Lower lobe of right lung (tissue), 2 donors: ENCODE measurements at places on chromosomes 4 and X.
A peak's percentile ranks its signal among the peaks of the same experiment; 100 is the strongest.

DNA sequence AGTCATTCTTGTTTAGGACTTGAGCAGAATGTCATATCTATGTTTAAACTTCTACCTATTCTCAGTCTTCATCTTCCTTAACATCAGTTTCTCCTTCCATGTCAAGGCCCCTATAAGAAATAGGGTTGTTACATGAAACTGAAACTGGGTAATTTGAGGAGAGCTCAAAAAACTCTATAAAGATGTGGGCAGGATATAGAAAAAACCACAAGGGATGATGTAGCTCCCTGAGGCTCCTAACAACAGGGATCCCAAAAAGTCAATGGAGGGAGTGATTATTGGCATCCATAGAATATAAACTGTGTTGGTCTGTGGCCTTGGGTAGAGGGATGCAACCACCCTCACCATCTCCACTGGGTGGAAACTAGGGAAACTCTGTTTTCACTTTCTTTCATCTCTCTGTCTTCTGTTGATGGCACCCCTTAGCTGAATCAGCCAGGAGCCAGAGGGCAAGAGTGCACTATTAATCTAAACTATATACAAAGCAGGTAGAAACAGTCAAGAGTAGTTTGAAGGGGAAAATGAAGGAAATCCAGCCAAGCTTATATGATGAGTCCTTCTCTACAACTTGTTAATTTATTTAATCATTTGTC lies 27.6 kb downstream of the C4orf54 start:
- DNase-seq, result no peak

GRCh38 chr4:57147335-57148060 lies 37.3 kb upstream of the IGFBP7 start:
- DNase-seq, result no peak

DNA sequence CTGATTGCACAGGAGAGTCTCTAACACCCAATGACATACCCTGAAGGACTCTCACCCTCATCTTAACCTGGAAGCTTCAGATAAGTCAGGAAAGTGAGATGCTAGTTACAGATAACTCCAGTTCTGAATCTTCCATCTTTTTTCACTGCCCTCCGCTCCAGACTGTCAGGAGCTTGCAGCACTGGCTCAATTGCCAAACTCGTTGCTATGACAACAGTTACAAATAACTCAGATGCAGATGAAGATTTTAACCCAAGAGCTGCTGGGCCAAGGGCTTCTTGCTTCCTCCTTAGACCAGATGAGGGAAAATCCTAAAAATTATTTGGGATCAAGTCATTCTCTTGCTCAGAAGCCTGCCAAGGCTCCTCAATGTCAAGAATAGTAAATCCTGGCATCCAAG lies 109.1 kb upstream of the HUWE1 start:
- DNase-seq, result no peak

- peak; percentile 61 for DNase-seq
Measured at GRCh38 chrX:108307132-108308085, 130.8 kb downstream of the COL4A6 start.

DNA sequence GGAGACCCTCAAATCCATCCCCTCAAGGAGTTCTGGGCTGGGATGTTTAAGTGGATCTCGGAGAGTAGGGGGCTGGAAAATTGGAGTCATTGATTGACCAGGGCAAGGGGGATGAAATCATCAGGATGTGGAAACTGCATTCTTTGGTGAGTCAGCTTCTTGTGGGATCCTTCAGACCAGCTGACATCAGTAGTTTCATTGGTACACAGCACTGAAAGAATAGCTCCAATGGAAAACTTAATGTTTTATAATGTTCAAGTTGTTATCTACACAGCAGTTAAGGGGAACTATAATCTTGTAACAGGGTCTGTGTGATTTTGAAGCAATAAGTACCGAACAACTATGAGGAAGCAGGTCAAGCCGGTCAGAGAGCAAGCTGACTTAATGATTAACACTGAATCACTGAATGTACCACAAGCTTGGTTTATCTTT lies 506.1 kb downstream of the RPA4 start:
- DNase-seq, result no peak

DNA sequence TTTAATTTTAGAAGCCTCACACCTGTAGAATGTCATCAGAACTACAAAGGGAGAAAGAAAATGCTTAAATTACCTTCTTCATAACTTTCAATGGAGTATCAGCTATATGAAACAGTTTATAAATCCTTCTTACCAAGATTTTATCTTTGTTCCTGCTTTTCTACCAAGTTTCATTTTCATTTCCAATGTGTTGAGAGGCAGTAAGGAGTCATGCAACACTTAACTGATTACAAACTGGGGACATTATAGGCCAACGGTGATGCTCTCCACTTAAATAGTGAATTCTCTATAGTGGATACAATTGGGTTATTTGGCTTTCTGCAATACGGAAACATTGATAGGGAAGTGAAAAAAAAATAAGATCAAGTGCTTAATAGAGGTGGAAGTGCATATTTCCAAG lies 145.2 kb upstream of the FTHL17 start:
- no peak for DNase-seq

- DNase-seq, result no peak
Measured at GRCh38 chr4:175651756-175652310, 160.2 kb downstream of the GPM6A start.

- DNase-seq, result no peak
Measured at GRCh38 chrX:72088761-72089160, 43.0 kb downstream of the RTL5 start.

DNA sequence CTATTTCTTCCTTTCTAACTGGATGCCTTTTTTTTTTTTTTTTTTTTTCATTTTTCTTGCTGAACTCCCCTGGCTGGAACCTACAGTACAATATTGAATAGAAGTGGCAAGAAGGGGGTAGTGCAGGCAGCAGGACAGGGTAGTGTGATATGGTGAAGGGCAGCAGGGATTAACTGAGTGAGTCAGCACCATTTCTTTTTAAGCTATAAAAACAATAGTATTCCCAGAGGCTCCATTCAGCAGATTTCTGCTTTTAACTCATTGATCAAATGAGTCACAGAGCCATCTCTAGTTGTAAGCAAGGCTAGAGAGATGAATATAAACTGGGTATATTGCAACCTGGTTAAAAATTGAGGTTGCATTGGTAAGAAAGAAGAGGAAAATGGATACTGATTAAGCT lies 53.6 kb upstream of the SETD7 start:
- DNase-seq, result no peak

- peak; percentile 78 for DNase-seq
Measured at GRCh38 chr4:2942532-2943363, 20.5 kb downstream of the NOP14 start.

DNA sequence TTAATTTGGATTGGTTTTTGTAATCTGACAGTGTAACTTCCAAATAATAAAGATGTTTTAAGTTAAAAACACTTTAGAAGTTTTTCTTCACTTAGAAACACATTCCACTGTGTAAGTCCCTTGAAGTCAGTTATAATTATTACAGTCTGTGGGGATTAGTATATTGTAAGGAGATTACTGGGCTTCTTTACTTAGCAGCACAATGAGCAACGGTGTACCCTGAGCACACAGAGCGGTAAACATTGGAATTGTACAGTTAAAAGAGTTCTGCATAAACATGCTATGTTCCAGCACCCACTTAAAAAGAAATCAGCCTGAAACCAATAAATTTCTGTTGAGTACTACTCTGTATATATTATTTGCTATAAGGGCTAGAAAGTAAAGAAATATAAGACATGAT lies 44.3 kb downstream of the CCSER1 start:
- DNase-seq, result no peak

DNA sequence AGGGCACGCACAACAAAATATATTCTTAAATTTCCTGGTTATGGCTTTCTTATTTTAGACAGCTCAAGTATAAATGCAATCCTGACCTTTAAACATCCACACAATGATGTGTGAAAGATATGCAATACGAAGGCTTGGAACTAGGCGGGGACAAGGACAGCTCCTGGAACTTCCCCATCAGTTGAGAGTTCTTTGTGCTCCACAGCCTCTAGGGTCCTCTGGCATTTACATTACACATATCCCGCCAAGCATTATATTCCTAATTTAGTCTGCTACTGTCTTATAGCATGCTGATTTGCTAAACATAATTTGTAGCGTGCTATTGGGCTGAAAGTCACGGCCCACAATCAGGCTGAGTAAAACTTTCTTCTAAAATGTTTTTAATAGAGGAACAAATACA lies 74.4 kb downstream of the FTHL17 start:
- no peak for DNase-seq

DNA sequence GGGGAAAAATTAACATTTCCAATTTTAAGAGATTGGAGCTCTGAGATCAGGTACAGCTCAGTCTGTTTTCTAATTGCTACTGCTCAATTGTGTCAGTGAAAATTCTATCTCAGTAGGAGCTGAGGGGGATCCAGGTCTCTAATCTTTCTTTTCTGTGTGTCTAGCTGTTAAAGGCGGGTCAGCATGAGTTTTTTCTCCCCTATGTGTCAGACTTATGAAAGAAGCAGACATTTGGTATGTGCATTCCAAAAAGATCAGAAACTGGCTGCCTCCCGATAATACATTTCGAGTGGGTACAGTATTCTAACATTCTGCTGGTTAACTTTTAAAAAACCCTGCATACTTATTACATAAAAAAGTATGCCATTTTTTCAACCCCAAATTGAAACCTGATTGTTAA lies 72.4 kb downstream of the PCDH7 start:
- DNase-seq, result no peak

DNA sequence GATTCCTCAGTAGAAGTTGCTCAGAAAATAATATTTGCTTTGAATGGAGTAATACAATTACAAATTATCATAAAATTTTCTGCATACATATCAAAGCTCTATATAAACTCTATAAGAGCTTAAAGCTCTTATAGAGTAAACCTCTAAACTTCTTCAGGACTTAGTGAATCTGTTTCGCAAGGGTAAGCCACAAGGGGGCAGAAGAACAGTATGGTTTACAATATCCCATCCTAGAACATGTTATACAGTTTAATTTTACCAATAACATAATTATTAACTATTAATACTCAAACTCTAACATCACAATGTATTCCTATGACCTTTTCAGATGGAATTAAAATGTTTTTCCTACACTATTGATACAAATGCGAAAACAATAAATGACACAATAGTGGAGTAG lies 33.8 kb upstream of the SPANXN1 start:
- no peak for DNase-seq

GRCh38 chr4:2138846-2139500 lies 79.8 kb downstream of the NAT8L start:
- no peak for DNase-seq

GRCh38 chr4:145545538-145546174 lies 64.0 kb downstream of the SMAD1 start:
- no peak for DNase-seq

GRCh38 chr4:178696515-178696914 lies 1254.3 kb upstream of the AGA start:
- no peak for DNase-seq

- DNase-seq, result no peak
Measured at GRCh38 chr4:45539142-45539814, 584.6 kb downstream of the GABRG1 start.

GRCh38 chrX:40174854-40175510 lies 77.2 kb upstream of the BCOR start:
- peak; percentile 64 for DNase-seq

- no peak for DNase-seq
Measured at GRCh38 chr4:78081541-78081940, 24.4 kb downstream of the FRAS1 start.

DNA sequence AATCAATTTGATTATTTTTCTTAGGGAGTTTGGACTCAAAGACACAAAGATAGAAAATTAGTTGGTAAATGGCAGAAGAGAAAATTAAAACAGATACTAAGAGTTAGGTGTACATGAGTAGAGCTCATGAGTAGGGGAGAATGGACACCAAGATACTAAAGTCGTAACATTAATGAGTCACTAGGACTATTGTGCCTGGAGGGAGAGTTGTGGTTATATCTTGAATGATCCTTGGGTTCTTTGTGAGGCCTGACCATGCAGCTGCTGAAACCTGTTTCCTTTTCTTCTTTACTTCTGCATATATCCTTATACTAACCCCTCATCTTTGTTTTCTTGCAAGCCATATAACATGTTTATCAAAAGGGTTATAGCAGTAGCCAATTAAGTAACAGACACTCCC lies 532.8 kb downstream of the RPA4 start:
- no peak for DNase-seq

- DNase-seq, result no peak
Measured at GRCh38 chrX:71632923-71633657, 14.8 kb upstream of the CXCR3 start.

DNA sequence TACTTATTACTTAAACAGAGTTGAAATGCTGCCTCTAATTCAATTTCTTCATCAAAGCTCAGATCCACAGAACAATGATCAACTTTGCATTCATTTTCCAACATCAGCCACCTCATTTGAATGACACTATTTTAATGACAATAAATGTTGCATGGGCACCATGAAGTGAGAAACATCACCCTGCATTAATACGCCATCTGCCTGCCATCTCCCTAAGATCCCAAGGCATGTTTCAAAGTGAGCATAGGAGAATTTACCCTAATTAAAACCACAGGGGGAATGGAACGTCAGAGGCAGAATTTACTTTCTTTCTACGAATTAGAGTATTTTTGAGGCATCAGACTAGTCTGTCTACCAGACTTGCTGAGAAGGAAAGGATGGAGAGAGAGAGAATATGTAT lies 32.7 kb downstream of the NEXMIF start:
- no peak for DNase-seq

DNA sequence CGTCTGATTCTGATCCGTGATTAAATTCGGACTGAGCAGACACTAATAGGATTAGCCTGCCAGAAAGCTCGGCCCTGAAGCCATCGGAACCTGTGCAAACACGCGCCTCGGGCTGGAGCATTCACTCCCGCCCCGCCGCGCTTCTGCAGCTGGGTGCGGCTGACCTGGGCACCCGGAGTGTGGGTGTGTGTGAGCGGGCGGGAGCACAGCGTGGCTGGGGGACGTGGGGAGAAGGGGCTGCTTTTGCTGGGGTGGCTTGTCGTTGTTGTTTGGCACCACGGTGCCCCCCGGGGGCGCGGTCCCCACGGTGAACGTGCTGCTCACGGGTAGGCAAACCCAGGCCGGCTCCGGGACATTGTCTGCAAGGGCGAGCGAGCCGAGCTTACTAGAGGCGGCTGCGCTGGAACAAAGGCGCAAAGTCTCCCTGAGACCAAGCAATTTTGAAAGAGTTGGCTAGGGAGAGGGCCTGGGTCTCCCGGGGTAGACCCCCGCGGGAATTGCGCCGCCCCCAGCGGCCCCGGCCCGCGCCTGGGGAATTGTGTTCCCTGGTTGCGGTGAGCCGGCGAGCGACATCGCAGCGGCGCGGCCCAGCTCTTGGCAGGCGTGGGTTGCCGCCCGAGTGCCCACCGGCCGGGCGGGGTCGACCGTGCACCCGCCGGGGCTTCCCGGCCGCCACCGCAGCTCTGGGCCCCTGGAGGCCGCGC lies 1.4 kb downstream of the MAMLD1 start:
- DNase-seq, result peak; percentile 45

DNA sequence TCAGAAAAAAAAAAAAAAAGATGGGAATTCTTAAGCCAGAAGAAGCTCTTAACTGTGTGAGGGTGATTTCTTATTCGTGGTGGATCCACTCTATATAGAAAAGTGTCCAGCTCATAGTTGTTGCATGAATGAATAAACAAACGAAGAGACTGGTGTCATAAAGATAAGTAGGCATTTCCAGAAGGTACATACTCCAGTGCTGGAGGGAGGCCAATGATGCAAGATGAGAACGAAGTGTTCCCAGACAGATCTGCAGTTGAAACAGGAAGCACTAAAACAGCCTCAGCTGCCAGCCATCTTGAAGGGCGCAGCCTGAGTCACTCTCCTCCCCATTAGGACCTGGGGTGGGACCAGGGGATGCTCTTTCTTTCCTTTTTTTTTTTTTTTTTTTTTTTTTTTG lies 47.4 kb upstream of the HOPX start:
- DNase-seq, result peak; percentile 82

GRCh38 chr4:177204126-177204525 lies 105.5 kb upstream of the NEIL3 start:
- DNase-seq, result no peak

- no peak for DNase-seq
Measured at GRCh38 chrX:110578270-110578669, 217.3 kb downstream of the CHRDL1 start.
